EL (cell line): ENCODE measurements at places on chromosomes 12 and 14.

GRCh38 chr12:66296176-66296683, 6.1 kb upstream of the HELB start:
- no peak for DNase-seq

- DNase-seq, result no peak
These were observed 72.9 kb upstream of the TSPAN11 start for GRCh38 chr12:30853561-30854133.

DNA sequence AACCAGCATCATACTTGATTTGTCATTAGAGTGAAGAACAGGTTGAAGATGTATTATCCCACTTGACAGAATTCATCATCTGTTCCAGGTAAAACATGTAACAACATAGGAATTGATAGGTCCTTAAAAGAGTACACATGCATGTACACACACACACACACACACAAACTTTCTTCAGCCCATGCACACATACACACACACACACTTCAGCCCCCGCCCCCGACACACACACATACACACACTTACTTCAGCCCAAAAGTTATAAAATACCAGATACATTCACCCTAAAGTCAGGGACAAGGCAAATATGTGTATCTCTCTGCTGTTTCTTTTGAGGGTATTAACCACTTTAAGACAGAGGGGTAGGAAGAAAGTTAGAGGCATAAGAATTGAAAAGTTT, 15.4 kb downstream of the CAND1 start:
- no peak for DNase-seq

DNA sequence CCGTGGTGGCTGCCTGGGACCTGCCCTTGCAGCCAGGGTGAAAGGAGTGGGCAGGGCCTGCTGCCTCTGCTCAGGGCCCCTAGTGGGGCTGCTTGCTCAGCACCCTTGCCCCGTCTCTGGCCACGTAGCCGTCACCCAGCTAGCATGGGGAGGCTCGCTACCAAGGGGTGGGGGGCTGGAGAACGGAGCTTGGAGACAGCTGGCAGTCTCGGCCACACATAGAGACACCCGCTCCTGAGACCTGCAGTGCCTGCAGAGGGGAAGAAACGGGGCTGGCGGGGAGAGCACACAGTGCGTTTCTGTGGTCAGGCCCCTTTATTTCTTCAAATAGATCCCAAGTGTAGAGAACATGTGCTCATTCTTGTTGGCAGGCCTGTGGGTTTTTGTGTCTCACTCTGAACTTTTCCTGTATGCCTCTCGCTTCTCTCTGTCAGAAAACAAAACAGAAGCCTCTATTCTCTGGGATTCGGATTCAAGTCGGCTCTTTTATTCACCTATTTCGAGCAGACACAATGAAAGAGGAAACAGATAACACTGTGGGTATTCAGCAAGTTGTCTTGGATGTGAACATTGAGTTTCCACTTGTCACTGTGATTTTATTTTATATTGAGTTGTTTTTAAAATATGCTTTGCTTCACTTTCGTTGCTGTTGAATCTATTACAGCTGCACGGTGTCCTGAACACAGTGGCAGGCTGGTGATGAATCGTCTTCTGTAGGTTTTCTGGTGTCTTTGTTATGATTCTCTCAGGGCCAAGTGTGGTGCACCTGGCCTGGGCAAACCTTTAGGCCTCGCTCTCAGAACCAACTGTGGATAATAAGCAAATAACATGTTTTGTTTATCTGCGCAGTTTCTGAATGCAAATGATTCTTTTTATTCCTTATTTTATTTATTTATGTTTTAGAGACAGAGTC, 26.5 kb downstream of the PACS2 start:
- no peak for DNase-seq

- no peak for DNase-seq
These were observed 71.4 kb upstream of the PRMT8 start for GRCh38 chr12:3419558-3419957.
